Progenitor cell of endocrine pancreas (in vitro differentiated cells): ENCODE measurements at places on chromosomes 3 and 15.

- DNase-seq: no peak
Measured at GRCh38 chr3:13600950-13601691, 52.2 kb downstream of the FBLN2 start.

- DNase-seq: no peak
Measured at GRCh38 chr3:64058566-64058965, 35.3 kb upstream of the PSMD6 start.

- DNase-seq: no peak
Measured at GRCh38 chr3:80010021-80010571, 242.3 kb upstream of the ROBO1 start.

GRCh38 chr15:99965376-99965775 is 232.1 kb upstream of the LYSMD4 start:
- no peak for DNase-seq

GRCh38 chr15:38879909-38880471 is 315.4 kb upstream of the RASGRP1 start:
- no peak for DNase-seq

DNA sequence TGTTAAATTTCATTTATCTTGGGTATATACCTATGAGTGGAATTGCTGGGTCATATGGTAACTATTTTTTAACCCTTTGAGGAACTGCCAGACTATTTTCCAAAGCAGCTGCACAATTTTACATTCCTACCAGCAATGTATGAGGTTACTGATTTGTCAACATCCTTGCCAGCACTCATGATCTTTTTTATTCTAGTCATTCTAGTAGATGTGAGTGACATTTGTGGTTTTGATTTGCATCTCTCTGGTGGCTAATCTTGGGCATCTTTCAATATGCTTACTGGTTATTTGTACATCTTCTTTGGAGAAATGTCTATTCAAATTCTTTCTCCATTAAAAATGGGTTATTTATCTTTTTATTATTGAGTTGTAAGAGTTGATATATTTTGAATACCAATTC is 21.3 kb upstream of the LRRC58 start:
- no peak for DNase-seq

DNA sequence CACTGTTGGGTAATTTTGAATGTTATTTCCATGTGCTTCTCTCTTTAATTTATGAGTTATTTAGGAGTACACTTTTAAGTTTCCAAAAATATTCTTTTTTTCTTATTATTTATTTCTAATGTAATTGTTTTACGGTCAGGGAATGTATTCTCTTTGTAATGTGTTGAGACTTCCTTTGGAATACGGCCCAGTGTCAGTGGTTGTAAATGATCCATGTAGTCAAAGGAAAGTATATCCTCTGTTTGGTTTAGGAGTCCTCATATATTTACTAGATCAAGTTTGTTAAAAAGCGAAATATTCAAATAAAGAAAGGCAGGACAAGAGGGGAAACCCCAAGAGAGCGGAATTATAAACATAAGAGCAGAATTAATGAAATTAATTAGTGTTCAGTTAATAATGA is 49.0 kb upstream of the ADGRG7 start:
- DNase-seq: no peak

DNA sequence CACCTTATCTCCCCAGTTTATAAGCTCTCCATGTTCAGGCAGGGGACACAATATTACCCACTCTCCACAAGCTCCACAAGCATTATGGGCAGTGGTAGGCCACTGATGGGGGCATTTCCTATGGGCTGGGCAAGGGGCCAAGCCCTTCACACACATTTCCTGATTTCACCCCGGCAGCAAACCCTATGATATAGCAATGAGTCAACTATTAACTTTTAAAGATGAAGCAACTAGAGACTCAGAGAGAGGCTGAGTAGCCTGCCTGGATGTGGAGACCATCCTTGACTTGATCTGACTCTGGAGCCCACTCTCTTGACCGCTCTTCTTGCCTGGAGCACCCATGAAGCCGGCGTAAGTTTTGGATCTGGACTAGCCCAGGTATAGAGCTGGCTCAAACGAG is 27.4 kb downstream of the FOXL2NB start:
- DNase-seq: no peak

DNA sequence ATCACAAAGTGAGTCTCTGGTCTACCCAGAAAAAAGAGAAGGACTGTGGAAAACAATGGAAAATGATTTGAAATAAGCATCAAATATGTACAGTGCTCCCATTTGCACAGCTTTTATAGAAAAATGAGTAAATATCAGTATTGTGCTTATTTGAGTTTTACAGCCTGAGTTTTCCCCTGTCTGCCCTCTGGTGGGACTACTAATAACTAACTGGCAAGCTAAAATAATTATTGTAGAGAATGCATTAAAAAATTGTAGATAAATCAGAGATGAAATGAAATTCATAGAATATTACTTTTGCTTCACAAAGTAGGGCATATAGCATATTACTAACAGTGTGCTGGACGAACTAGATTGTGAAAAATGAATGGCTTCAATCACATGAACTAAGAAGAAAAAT is 287.1 kb downstream of the NAALADL2 start:
- DNase-seq: no peak

DNA sequence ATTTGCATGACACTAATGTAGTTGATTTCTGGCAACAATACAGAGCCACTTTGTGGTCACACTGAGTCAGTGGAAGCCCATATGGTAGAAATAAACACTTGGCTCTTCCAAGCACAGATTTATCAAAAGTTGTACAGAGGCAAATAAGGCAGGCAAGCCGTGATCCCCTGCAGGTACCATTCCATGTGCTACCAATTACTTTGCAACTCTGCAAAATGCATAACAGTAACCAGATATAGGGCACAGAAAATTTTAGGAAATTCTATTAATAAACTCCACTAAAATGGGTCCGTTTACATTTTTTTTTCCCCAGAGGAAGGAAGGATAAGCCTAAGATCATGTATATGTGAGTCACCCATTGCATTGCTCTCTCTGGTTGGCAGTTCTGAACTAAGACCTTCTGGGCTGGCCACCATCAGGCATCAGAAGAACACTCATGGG is 103.1 kb upstream of the PTX3 start:
- no peak for DNase-seq

DNA sequence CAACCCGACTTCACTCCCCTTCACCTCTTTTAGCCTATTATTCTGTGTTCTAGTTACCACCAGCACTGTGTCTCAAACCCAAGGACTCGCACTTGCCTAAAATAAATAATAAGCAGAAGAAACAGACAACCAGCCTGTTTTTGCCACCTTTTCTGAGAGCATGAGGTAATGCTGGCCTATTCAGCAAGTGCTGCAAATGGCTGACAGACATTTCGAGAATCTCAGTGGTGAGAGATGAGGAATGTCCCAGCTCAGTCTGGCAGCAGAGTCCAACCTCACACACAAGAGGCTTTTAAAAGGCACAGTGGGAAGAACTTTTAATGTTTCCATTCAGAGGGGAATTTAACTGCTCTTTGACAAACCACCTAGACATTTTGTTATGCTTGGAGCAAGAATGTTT is 143.3 kb upstream of the GMNC start:
- DNase-seq: no peak

- no peak for DNase-seq
Measured at GRCh38 chr15:31228011-31228484, 98.6 kb upstream of the KLF13 start.

DNA sequence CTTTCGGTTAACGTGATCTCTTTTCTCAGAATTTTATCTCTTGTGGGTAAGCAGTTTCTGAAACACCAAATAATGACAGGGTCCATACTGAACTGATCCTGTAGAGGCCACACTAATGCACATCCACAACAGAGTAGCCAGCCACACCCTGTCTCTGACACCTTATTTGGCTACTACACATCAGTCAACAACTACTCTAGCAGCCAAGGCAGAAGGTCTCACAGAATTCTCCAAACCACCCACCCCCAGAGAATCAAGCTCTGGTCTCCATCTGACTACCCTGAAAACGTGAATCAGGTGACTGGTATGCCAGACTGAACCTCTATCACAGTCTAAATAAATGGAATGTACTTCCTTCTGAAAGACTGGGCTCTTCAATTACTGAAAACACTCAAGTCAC is 38.0 kb downstream of the EDC3 start:
- DNase-seq: no peak

GRCh38 chr15:93917181-93917580 is 314.2 kb upstream of the MCTP2 start:
- no peak for DNase-seq
